Colonic mucosa (tissue), 4 donors: ENCODE measurements at places on chromosomes 2 and 18.

- no peak for DNase-seq
Observed at GRCh38 chr2:1505031-1505441, 91.8 kb downstream of the TPO start.

GRCh38 chr2:84686783-84687476 is 170.6 kb downstream of the DNAH6 start:
- DNase-seq, result no peak

GRCh38 chr2:15988733-15989132 is 48.4 kb downstream of the MYCN start:
- no peak for DNase-seq

- DNase-seq, result no peak
Observed at GRCh38 chr2:163417596-163418337, 318.0 kb downstream of the FIGN start.

- no peak for DNase-seq
Observed at GRCh38 chr2:201854841-201855240, 48.5 kb downstream of the CDK15 start.

DNA sequence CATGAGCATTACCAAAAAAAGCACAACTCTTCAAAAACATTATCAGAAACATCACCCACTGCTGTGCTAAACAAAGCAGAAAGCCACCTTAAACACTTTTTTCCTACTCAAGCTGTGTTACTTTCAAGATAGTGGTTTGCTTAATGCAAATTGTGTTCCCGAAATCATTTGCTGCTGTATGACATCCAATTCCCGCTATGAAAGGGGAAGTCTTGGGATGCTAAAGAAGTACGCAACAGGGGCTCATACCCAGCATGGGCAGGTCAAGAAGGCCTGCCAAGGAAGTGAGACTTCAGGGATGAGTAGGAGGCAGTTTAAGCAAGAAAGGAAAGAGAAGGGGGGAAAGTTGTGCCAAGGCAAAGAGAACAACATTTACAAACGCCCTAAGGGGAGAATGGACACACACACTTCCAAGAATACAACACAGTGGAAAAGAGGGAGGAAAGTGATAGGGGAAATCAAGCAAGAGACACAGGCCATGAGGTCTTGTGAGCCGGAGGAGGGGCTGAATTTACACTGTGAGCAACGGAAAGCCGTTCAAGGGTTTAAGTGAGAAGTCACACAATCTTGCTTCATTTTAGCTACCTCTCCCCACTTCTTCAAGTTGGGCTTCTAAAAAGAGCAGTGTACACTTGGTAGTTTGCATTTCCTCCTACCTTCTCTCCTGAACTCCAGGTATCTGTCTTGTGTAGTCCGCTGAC is 4.0 kb downstream of the PTPN2 start:
- no peak for DNase-seq

- DNase-seq, result peak; percentile 40
Observed at GRCh38 chr2:8141079-8141707, 540.7 kb upstream of the ID2 start.

DNA sequence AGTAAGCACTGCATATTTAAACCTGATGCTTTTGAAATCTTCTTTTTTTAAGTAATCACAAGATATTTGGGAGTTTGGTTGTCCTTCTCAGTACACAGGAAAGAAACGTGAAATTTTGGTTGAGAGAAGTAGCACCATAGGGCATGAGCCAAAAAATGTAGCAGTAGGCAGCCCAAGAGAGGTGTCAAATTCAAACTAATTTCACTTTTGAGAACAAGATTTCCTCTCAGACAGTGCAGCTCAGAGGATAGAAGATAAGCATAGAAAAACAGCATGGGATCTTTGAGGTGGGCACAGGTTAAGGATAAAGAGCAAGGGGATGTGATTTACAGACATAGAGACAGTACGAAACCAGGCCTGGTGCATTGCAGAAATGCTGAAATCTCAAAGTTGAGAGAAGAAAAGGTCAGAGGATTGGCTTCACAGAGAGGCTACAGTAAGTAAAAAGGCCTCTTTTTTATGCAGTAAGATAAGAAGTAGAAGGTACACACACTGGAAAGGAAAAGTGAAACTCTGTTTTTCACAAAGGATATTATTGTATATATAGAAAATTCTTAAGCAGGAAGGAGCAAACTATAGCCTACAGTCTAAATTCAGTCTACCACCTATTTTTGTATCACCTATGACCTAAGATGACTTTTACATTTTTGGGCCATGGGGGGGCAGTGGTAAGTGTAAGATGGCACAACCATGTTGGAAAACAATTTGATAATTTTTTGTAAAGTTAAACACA is 89.8 kb downstream of the PKP4 start:
- no peak for DNase-seq

GRCh38 chr2:73985308-73986084 is 786 bp downstream of the TET3 start:
- peak; percentile 59 for DNase-seq

DNA sequence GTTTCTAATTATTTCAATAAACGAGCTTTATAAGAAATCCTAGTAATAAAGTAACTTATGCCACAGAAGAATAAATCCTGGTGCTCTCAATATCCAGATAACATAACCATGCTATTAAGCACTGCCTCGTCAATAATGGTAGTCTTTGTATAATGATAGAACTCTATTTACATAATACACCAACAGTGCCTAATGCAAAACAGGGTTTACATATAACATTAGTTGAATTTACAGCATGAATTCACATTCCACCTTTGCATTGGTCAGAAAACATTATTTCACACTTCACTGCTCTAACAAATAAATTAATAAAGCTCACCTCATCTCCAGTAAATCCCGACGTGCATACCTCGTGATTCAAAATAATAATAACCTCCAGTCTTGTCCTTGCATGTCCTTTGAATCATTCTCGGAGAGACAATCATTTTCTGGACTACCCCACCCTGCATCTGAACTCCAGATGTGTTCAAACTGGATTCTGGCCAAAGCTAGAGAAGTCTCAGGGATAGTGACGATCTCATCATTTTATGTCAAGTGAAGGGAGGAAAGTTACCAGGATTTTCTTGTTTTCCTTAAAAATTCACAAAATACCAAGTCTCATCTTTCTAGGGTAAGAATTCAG is 189.2 kb downstream of the NCKAP5 start:
- DNase-seq, result no peak

DNA sequence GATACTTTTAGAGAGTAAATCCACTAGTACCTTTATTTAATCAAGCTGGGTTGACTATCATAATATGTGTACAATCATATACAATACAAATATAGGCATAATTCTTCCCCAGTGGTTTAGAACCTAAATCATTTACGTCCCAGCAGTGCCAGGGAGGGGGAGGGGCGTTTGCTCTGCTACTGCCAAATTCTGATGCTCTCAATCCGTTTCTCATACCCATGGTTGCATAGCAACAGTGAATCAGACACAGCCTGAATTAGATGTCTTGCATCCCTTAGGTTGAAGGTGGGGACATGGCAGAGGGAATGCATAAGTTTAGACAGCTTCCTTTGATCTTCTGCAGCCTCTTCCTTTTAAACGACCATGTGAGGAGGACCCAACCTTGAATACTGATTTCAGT is 135.4 kb downstream of the ABCA12 start:
- DNase-seq, result no peak

DNA sequence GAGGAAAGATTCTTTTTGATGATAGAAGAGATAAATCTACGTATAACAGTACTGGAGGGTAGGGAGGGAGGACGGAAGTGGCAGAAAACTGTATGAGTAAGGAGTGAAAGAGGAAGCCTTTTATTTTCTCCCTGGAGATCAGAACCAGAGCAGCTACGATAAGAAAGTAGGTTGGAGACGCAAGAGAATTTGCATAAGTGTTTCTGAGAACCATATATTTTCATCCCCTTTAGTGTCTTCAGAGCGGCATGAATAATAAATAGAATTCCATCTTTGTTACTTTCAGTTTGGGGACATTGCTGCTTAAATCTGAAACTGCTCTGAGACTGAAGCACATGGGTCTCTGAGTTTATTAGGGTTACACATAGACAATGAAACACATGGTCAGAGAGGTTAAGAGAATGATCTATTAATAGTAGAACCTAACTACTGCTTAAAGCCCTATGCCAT is 230.2 kb upstream of the TNP1 start:
- no peak for DNase-seq

DNA sequence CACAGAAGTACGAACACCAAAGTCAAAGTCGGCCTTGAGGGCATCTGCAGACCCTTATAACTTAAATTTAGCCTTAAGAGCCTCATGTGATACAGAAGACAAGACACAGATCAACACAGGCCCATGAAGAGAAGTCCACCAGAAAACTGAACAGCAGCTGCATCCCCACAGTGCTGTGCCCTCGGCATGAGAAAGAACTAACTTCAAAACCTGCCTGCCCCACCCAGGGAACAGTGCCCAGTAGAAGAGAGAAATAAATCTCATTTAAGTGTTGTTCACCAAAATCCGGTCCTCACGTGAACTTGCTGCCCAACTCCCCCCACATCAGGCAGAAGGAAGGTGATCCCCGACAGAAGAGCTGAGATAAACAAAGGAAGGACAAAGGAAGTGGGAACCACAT is 73.7 kb downstream of the PXDN start:
- DNase-seq, result peak; percentile 15

- no peak for DNase-seq
Observed at GRCh38 chr2:143140864-143141661, 11.8 kb downstream of the ARHGAP15 start.

DNA sequence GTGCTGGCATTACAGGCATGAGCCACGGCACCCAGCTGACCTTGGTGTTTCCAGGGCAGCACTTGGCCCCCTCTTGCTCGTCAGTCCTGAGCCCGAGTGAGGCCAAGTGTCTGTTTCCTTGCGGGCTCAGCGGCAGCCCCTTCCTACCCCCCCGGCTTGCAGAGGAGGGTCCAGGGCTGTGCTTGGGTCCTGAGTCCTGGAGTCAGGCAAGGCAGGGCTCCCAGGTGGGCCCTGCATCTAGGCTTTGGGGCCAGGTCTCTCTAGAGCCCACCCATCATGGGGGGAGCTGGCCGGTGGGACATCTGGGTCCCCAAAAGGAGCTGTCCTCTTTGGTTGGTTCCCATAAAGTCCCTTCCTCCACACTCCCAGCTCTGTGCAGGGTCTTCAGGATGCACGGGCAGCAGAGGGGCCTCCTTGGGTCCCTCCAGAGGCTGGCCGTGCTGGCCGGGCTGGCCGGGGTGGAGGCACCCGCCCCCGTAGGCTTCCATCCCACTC is 63.7 kb upstream of the HPCAL1 start:
- DNase-seq, result no peak

DNA sequence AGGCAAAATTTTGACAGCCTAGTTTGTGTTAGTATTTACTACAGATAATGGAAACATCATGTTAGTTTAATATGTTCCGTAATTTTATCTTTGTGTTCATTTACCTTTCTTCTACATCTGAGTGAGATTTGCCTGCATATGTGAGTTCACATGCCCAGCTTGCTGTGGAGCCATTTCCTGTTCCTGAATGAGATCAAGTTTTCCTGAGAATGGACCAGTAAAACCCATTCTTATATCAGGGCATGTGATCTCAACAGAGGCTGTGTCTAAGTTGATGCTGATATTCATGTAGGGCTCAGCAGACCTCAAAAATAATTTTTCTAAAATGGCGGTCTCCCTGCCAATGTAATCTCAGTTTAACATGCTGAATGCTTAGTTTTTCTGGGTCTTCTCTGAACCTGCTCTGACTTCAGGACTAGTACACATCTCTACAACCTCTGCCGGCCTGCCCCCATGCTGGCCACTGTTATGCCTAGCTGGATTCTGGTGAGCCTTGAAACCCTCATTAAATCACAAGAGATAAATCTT is 1.0 kb downstream of the IL1A start:
- DNase-seq, result no peak

- DNase-seq, result no peak
Observed at GRCh38 chr2:235564066-235564465, 70.2 kb downstream of the AGAP1 start.

DNA sequence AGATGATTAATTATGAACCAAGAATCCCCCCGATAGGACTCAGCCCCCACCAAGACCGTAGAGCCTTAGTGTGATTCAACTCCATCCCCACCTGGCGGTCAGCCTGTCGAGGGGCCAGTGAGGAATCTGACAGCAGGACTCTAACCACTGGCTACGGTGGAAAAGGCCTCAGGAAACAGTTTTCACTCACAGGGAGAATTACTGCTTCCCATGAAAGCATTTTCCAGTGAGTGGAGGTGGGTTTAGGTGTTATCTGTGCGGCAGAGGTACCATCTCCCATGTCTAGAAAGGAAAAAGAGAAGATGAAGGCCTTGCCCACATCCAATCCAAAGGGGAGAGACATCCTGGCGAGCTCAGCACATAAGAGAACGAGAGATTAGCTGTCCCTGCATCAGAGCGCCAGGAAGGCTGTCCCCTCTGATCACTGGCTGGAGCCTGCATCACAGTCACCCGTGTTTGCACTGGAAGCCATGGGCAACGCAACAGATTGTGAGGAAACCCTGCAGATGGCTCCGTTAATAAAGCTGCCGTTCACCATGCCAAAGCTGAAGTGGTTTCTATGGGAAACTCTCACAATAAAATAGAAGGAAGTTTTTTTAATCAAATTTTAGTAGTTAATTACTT is 22.3 kb downstream of the COX7A2L start:
- DNase-seq, result no peak

GRCh38 chr2:238424313-238424700 is 2.4 kb upstream of the ASB1 start:
- no peak for DNase-seq

DNA sequence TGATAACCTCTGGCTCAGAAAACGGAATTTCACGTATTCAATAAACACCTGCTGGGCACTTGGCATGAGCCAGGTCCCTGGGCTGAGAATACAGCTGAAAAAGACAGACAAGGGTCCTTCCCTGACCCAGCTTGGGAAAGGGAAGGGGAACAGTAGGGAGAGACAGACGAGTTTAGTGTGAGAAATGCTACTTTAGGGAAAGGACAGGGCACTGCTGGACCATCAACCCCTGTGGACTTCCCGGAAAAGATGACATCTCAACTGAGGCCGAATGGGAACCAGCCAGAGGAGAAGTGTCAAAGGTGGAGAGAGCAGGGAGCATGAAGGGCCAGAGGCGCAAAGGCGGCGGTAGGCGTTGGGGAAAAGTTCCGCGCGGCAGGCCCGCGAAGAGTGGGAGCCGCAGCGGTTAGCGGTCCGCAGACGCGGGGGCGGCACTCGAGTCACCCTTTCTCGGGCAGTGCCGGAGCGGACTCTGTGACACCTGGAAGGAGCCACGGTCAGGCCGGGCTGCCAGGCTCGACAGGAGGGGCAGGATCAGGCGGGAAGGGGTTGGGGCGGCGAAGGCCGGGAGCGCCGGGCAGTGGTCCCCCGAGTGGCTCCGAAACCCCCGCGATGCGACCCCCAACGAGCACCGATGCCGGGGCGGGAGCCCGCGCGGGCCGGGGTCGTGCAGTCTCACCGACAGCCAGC is 519 bp downstream of the TEX261 start:
- no peak for DNase-seq

- no peak for DNase-seq
Observed at GRCh38 chr2:140621583-140622362, 1509.0 kb downstream of the LRP1B start.

DNA sequence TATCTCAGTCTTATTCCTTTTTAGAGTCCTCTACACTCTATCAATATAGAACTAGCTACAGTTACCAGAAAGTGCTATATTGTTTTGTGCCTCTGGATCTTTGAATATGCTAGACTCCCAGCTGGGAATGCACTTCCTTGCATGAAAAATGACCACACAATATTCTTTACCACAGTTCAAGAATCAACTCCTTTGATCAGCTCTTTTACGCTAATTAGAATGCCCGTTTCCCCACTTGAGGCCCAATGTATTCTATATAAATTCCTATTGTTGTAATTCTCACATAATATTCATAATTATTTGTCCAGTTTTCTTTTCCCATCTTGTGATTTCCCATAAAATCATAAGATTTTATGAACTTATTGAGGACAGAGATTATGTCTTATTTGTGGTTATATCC is 142.2 kb downstream of the UBE2E3 start:
- DNase-seq, result no peak
